Astrocyte of the cerebellum (primary cell): ENCODE measurements at places on chromosomes 2 and 18.

DNA sequence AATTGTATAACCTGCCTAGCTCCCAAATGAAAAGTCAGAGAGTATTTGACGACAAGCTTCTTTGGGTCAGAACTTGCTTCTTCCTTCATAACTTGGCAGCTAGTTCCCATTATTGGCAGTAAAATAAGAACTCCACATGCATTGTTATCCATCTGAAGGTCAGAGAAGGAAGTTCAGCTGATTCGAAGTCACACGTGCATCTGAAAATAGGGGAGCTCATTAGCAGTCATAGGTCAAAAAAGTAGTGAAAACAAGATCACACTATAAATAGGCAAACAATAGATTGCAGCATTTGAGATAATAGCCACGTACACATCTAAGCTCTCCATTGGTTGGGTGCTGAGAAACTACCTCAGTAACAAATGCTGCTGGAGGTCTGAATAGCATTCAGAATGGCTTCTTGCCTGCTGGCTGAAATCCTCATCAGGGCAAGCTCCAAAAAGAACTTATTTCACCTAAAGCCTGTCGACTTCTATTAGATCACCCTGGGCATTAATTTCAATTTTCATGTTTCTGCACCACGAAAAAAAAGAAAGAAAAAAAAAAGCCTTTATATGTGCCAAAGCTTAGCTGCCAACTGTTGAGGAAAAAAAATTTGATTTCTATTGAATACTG is 1492.9 kb upstream of the CELF4 start:
- no peak for DNase-seq

- peak; percentile 85 for DNase-seq
Observed at GRCh38 chr18:71442731-71443141, 1101.4 kb downstream of the CBLN2 start.

DNA sequence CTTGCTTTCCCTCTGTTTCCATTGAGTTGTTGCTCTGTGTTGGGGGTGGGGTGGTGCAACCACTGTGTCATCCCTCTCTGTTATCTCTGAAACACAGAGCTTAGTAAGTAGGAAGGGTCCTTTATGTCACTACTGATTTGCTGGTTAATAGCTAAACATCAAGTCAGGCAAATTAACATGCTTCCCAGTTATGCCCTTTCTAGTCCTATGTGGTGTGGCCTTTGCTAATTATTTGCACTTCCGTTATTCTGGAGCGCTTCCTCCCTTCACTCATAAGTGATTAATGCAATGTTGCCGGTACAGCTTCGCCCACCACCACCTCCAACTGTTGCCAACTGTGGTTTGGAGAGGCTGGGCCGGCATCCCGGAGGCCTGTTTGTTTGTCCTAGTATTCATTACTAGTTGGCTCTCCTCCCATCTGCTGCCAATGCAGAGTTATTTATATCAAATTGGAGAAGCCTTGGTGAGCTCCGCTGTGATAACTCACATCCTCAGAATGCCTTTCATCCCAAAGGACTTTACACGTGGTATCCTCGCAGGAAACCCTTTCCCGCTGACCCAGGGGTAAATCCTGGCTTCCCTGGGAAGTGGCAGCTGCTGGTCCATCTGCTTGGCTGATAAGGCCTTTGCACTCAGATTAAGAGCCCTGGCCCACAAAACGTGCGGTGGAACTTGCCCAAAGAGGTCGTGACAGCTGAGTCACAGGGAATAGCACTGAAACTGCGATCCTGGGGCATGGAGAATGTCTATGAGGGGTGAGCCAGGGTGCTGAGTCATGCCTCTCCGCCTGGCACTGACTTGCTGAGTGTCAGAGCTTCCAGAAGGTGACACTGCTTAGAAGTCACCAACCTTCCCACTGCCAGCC is 72.0 kb upstream of the ZCCHC2 start:
- DNase-seq: peak; percentile 60

DNA sequence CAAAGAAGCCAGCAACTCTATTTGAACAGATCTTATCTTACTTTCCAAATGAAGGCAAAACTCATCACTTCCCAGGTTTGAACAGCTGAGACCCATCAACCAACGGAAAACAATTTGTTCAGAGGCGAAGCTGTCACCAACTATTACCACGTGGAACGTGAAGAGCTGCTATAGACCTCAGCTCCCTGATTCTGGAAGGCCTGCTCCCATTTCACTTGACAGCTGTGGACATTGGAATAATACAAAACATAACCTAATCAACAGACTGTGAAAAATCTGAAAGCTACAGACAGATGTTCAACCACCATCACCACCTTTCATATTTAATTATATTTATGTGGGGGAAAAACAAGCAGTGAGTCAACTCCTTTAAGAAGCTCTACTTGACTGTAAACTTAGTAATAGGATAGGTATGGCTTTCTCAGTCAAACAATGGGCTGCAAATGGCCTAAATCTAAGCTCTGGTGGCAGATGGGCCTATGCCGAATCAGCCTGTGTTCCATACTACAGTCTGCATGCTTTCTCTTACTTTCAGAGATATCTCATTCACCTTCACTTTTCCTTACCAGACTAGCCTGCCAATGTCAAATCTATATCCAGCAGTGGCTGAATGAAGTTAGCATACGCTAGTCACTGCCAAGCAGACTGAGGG is 896.4 kb downstream of the TDRD15 start:
- no peak for DNase-seq

- DNase-seq: no peak
Observed at GRCh38 chr2:130986890-130987493, 106.3 kb downstream of the FAM168B start.
